ENCODE measurements at places on chromosomes 12 and 14.

DNA sequence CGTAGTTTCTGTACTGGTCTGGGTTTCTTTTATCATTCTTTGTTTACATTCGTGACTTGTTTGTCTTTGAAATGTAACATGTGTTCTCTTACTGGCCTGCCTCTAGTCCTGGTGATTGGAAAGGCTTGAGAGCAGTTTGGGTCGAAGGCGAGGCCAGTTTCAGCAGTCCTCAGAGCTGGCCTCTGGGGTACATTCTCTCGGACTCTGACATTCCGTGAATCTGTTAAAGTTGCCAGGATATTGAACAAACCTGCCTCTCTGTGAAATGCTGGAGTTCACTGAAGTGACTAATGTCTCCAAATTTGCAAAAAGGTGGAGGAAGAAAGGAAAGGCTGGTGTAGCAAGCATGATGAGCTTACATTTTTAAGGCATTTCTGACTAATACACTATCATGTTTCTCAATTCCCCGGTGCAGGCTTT lies 1.5 kb downstream of the PLEKHA5 start:
- peak; percentile 45 for DNase-seq

GRCh38 chr14:59785629-59786028 lies 84.9 kb downstream of the RTN1 start:
- no peak for DNase-seq

- DNase-seq: no peak
Observed at GRCh38 chr14:24908592-24909236, 141.2 kb downstream of the STXBP6 start.

GRCh38 chr14:64891839-64892375 lies 12.2 kb upstream of the SPTB start:
- peak; percentile 55 for DNase-seq

GRCh38 chr14:63726499-63726898 lies 1.4 kb downstream of the SGPP1 start:
- DNase-seq: no peak

- peak; percentile 42 for DNase-seq
Observed at GRCh38 chr14:49946320-49947141, 53.6 kb downstream of the ARF6 start.

DNA sequence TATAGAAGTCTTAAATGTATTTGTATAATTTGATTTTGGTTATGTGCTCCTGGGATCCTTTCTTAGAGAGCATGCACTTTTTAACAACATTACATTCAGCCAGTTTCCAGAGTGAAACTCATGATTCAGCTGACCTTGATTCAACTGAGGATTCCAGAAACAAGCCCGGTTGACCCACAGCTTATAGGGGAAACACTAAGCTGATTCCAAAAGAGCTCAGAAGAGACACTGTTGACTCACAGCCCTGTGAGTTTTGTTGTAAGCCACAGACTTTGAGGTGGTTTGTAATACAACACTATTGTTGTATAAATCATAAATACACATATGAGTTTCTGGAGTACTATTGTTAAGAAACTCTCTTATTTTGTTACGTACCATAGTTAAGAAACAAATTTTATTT lies 133.8 kb upstream of the MGAT4C start:
- DNase-seq: no peak

GRCh38 chr14:105420101-105420973 lies 710 bp downstream of the MTA1 start:
- DNase-seq: no peak

- no peak for DNase-seq
Observed at GRCh38 chr14:74176400-74176793, 62.9 kb upstream of the VSX2 start.

DNA sequence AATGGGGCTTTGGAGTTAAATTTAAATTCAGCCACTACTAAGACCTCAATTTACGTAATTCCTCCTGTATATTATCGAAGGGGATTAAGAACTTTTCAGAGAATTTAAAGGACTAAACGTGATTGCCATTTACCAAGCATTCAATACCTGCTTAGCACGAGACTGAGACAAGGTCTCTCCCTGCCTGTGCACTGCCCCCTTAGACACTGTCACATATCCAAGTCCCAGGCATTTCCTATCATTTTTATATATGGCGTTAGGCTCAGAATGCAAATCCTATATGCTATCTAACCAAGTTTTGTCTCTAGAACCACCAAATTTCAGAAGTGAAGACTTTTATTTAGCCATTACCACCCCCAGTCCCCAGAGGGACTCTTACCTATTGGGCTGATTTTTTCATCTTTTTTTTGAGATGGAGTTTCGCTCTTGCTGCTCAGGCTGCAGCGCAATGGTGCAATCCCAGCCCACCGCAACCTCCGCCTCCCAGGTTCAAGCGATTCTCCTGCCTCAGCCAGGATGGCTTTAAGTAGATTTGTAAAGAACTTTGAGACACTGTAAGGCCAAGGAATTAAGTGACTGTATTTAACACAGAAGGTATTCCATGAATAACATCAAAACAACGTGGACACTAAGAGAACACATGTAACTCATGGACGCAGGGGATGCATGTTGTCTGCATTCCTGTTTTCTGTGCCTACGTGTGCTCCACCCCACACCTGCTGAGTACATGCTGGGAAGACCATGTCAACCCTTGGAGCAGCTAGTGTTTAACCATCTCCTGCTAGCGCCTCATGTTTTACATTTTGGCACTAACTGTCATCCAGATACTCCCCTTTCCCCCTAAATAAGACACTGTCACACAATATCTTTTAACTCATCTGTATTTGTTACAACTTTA lies 6.4 kb downstream of the HSP90AA1 start:
- no peak for DNase-seq

DNA sequence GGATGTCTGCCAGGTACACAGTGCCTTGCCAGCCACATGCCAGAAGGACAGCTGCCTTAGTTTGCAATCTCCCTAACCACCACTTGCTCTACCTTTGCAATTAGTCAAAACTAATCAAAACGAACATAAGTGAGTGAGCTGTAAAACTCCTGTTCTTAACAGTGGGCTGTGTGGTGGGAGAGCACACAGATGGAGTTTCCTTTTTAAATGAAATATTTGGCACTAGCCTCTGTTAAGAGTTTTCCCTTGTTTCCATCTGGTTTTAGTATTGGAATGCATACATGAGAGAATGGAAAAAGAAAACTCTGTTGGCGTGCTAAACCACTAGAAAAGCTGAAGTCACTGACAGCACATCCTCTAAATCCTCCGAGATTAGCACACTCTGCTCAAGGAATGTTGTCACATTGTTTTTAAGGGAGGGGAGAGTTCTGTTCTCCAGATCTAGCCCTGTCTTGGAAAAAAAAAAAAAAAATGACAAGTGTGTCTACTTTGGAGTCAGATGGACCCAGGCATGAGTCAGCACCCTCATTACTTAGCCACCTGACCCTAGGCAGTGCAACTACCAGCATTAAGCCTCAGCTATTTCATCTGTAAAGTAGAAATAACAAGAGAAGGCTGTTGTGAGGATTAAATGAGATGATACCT lies 83.9 kb downstream of the STXBP6 start:
- DNase-seq: no peak

GRCh38 chr14:96104469-96105057 lies 65.4 kb downstream of the C14orf132 start:
- no peak for DNase-seq

GRCh38 chr12:85865890-85866289 lies 8.2 kb upstream of the NTS start:
- DNase-seq: no peak

- DNase-seq: no peak
Observed at GRCh38 chr12:98262902-98263301, 252.5 kb upstream of the TMPO start.

GRCh38 chr12:30500532-30500931 lies 195.1 kb downstream of the IPO8 start:
- no peak for DNase-seq

DNA sequence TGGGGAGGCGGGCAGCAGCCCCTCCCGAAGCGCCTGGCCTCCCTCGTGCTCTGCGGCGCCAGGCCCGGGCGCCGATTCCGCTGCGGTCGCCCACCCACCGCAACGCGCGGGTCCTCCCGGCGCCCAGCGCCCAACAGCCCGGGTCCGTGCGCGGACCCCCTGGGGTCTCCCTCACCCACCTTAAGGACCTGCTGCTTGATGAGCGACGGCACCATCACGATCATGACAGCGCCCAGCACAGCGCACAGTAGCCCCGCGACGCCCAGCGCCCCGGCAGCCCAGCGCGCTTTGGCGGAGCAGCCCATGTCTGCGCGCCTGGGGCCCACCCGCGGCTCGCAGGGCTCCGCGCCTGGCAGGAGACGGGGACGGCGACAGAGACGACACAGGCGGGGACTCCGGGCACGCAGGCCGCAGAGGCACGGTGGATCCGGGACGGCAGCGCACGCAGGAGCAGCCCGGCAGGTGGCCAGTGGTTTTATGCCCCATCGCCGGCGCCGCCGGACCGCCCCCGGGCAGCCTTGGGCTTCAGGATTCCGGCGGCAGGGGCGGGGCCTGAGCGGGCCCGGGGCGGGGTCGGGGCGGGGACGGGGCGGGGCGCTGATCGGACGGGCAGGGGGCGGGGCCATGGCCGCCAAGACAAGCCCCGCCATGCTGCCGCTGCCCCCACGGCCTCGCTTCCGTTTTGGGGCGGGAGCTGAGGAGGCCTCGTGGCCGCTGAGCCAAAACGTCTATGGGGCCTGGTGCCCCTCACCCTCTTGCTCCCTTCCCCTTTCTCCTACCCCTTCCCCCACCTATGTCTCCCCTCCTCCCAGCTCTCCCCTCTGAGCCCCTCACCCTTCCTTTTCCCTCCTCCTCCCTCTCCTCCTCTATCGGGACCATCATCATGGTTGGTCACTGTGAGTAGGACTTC lies at the start of gene SCARB1:
SCARB1 (minus strand) TSS at position 449 of the 910 bp plus-strand sequence; CDS start at position 305, 144 bp downstream.
- peak; percentile 91 for DNase-seq

DNA sequence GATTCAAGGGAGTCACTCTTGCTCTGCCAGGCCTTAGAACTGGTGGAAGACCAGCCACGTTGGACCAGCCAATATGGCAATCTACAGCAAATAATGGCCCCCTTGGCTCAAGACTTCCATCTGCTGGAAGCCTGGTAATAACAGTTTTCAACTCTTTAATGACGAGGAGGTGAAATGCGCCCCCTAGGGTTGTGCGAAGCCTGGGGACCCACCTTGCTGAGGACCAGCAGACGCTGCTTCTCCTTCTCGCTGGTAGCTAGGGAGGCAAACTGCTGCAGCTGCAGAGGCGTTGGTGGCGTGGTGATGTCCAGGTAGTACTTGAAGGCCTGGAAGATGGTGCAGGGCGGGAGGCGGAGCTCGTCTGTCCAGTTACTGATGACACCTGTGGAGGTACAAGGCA lies 41.5 kb upstream of the FBXO21 start:
- DNase-seq: peak; percentile 14

GRCh38 chr12:50732591-50732990 lies 31.3 kb upstream of the ATF1 start:
- DNase-seq: no peak

DNA sequence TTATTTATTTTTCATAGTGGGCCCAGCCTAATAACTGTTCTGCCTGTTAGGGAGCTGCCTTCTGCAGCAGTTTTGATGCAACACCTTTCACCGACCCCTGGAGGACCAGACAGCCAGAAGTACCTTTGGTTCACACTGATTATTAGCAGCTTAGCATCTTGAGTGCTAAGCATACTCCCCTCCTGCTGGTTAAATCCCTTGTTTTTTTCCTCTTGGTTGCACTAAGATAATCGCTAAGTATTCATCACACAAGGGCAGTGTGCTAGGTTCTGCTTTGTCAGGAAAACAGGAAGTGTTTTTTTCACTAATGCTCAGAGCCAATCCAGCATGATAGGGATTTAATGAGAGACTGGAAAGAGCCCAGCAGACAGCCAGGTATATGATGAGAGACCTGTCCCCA lies 437.0 kb downstream of the FUT8 start:
- DNase-seq: no peak

- DNase-seq: no peak
Observed at GRCh38 chr14:68559949-68560348, 232.9 kb downstream of the ZFP36L1 start.
